ENCODE measurements at places on chromosomes 16 and 17.

GRCh38 chr17:13306310-13306962 lies 288.6 kb upstream of the ELAC2 start:
- no peak for DNase-seq

- no peak for DNase-seq
Measured at GRCh38 chr16:25217112-25217511, 365 bp downstream of the AQP8 start.

GRCh38 chr17:77681861-77682260 lies 276.6 kb upstream of the TNRC6C start:
- DNase-seq = no peak

- DNase-seq = no peak
Measured at GRCh38 chr16:11445486-11445885, 100.2 kb downstream of the RMI2 start.

Measured in activated T-cell treated with anti-CD3 and anti-CD28 coated beads for 1 hour (primary cell).